NK-92 treated with Interleukin-12 subunit alpha and Interleukin-12 subunit beta, amount 100 ng/mL, for 24 hours (cell line): ENCODE measurements at places on chromosomes 1 and 21.

DNA sequence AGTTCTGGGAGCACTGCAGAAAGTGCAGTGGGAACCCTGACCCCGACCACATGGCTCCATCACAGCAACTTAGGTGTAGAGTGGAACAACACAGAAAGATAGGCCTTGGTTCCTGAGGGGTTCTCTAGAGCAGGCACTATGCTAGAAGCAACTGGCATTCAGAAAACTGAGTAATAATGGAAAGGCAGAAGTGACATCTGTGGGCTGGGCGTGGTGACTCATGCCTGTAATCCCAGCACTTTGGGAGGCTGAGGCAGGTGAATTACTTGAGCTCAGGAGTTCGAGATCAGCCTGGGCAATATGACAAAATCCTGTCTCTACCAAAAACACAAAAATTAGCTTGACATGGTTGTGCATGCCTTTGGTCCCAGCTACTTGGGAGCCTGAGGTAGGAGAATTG, 5.3 kb downstream of the MRPS15 start:
- no peak for DNase-seq

- no peak for DNase-seq
These were observed 13.1 kb downstream of the S100A10 start for GRCh38 chr1:151980287-151981177.

GRCh38 chr1:170150016-170150415, 4.3 kb downstream of the NTMT2 start:
- DNase-seq = no peak

GRCh38 chr21:45550522-45551210, 8.4 kb upstream of the SLC19A1 start:
- no peak for DNase-seq

- DNase-seq = no peak
These were observed 132.7 kb downstream of the RUNX1 start for GRCh38 chr21:34916446-34916845.

DNA sequence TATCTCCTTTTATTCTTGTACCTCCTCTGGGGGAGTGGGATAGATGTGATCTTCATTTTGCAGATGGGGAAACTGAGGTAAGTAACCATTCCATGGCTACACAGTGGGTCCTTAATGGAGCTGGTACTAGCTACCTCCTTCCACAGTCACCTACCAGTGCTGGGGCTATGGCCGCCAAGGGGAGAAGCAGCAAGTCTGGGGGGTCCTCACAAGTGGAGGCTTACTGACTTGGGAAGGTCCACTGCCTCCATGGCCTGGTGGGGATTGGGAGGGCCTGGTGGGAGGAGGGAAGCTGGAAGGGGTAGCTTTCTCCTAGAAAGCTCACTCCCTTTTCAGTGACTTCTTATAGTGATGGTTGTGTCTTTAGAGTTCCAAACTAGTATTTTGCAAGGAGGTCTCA, 5.9 kb upstream of the FOXO6 start:
- DNase-seq = no peak

DNA sequence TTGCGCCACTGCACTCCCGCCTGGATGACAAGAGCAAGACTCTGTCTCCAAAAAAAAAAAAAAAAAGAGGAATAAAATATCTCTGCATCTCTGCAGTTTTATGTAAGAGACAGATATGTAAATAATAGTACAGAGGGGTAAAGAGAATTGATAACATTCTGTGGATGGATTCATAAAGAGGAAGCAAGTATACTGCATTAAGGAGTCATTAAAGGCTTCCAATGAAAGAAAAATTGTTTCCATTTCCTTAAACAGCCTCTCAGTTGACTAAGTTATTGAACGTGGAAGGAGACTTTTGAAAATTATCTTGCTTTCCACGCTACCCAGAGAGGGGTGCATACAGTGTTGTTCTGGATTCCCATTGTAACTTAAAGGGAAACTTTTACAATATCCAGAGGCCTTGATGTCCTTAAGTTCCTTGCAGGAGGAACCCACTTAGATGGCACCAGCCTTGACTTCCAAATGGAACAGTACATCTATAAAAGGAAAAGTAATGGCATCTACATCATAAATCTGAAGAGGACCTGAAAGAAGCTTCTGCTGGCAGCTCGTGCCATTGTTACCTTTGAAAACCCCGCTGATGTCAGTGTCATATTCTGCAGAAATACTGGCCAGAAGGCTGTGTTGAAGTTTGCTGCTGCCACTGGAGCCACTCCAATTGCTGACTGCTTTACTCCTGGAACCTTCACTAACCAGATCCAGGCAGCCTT, 13.8 kb downstream of the CEP350 start:
- no peak for DNase-seq

- DNase-seq = no peak
These were observed 51.5 kb downstream of the IGSF5 start for GRCh38 chr21:39796466-39796865.

DNA sequence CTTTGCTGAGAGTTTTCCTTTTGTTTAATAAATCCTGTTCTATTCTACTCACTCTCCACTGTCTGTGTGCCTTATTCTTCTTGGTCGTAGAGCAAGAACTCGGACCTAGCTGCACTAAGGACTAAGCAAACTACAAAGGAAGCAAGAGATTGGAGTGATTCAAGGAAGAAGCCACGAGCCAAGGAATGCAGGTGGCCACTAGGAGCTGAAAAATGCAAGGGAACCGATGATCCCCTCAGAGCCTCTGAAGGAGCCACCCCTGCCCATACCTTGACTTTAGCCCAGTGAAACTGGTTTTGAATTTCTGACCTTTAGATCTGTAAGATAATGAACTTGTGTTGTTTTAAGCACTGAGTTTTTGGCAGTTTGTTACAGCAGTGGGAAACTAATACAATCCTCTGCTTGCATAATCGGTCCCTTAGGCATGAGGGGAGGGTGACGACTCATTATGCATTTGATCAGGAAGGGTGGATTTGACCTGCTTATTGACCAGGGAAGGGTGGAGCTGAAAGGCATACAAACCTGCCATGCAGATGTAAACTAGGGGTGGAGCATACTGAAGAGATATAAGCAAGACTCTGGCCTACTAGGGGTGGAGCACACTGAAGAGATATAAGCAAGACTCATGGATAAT, 6.2 kb upstream of the CA6 start:
- DNase-seq = peak; percentile 41

- no peak for DNase-seq
These were observed 3.2 kb downstream of the DDR2 start for GRCh38 chr1:162635418-162635817.

DNA sequence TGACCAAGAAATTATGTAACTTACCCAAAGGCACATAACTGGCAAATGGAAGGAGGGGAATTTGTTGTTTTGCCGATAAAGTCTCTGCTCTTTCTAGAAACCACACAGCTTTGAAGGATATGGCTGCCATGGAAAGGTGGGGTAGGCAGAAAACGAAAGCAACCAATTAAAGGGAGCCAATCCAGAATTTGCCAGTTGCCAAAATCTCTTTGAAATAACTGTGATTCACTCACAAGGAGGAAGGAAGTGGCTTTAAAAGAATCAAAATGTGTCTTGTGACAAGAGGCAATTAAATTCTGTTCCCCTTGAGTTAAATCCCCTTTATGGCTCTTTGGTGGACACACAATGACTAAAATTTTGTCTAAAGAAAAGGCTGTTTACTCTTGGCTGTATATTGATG, 61.2 kb upstream of the CCDC190 start:
- DNase-seq = no peak

- DNase-seq = no peak
These were observed 11.5 kb downstream of the HIPK1 start for GRCh38 chr1:113940365-113941244.

DNA sequence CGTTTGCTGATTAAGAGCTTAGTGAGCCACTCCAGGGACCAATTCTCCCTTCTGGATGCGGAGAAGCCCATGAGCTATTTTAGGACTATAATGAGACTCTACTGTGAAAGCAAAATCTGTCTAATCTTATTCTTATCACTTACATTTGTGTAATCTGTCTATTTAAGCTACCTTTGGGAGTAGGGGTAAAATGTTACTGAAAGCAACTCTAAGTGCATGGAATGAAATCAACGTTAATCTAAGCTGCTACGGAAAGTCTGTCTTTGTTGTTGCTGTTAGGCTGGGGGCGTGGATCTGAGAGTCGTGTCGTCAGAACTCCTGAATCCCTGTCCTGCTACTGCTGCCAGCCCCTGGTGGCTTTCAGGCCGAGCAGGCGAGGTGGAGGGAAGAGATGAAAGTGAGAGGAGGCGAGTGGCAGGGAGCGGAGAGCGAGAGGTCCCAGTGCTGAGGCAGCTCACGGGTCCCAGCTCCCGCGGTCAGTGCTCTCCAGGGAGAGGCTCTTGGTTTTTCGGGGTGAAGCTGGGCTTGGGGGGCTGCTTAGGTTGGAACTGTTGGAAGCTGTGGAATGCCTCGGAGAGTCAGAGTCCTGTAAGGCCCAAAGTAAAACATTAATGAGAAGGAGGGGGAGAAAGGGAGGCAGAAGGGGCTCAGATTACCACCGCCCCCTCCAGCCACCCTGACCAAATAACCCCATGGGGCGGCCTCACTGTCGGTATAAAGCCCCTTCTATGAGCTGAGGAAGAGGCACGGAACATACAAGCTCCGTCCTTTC, 53.9 kb downstream of the COQ8A start:
- no peak for DNase-seq

DNA sequence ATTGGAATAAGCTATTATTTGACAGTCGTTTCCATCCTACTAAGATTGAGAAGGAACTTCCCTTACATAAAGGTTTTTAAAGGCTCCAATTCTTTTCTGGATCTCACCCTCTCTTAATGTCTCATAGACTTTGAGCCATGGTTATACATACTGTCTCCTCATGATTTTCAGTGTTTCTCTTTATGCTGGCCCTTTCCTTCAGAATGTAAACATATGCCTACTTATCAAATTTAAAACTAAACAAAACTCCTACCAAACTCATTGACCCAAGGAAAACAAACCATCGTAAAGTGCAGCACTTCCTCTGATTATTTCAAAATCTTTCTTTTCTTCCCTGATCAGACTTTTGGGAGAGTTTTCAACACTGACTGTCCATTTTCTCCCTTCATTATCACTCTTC, 163.4 kb upstream of the DPYD start:
- no peak for DNase-seq

GRCh38 chr1:232393010-232393409, 236.9 kb downstream of the SIPA1L2 start:
- no peak for DNase-seq

DNA sequence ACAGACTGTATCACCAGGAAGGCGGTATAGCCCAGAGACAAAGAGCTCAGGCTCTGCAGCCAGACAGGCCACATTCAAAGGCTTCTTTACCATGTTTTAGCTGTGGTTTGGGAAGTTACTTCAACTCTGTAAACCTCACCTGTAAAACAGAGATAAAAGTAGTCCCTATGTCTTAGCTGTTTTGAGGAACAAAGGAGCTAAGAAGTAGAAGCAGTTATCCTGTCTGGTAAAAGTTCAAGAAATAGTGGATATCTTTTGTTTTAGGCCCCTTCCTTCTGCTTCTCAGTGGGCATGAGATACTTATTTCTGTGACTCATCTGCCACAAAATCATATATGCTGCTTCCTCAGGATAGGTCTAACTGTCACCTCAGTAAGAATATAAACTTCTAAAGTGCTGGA, 6.5 kb downstream of the CD34 start:
- DNase-seq = no peak

GRCh38 chr1:98090351-98090750, 169.5 kb upstream of the DPYD start:
- DNase-seq = no peak

DNA sequence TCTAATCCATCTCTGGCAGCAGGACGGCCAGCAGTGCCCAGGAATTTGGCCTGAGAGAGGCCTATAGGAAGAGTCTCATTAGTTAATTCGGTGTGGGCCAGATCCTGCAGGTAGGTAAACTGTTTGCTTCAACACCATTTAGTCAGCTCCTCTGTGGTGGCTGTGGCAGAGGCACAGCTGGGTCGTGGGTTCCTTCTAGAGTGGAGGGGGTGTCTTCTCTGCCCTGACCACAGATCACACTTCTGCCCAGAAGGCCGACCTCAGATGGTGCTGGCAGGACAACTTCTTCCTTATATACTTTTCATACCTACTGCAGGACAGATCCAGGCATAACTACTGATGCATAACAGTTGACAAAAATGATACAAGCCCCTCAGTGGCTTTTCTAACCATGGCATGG, 281.4 kb downstream of the RPS6KC1 start:
- DNase-seq = no peak

DNA sequence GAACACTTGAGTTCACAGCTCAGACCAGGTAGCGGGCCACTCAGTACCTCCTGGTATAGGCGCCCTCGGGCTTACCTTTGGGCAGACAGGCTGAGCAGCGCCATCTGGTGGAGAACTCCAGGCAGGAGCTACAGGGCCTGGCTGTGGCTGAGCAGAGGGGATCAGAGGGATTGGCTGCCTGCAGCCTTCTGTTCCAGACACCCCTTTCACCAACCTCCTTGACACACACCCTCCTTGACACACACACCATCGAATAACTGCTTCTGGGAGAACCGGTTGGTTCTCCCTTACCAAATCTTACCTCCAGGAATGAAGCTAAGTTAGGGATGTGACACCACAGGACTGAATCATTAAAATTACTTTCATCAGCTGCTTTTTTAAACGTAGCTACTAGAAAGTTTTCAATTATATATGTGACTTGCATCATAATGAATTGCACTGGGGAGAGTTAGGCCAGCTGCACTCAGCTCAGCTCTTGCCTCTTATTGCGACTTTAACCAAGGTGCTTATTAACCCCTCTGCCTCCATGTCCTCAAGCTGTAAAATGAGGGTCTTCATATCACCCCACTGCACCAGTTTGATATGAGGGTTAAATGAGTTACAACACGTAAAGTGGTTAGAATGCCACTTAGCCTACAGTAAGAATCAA, 6.6 kb downstream of the LIN28A start:
- DNase-seq = peak; percentile 70

DNA sequence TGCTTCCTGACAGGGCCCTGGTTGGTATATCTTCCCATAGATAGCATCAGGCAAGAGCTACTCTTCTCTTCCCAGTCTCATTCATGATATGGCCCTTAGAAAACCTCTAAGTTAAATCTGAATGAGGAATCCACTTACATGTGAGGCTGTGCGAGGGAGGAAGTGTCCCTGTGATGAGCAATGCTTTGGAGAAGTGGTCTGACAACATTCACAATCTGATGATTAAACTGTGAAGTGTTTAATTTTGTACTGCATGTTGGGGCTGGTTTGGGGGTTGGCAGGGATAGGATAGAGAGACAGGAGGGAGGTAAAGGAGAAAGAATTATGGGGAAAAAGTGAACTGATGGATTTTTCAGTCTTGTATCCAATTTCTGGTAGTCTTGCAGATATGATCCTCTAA, 421.2 kb upstream of the DAB1 start:
- DNase-seq = no peak

GRCh38 chr1:156874142-156874541, 13.5 kb downstream of the NTRK1 start:
- no peak for DNase-seq

GRCh38 chr1:153866045-153866850, 56.5 kb downstream of the GATAD2B start:
- DNase-seq = no peak

DNA sequence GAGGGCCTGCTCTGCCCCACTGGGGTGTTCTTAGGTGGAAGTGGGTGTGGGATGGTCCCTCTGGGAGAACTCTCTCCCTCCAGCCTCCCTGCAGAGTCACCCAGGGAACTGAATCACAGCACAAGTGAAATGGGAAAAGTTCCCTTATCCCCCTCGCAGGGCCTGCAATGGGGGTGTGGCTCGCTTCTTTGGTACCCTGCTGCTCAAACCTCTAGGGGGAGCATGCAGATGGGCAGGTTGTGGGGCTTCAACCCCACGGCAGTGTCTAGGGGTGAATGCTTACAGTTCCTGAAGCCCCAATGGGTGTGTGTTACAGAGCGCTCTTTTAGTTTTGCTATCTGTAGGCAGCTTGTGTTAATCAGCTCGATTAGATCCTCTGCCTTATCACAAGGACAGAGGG, 59.0 kb upstream of the TINAGL1 start:
- DNase-seq = no peak

- DNase-seq = no peak
These were observed 56.2 kb downstream of the LGR6 start for GRCh38 chr1:202249846-202250245.
